ENCODE measurements at places on chromosomes 13 and 19. TPM values are rescaled to one million over a fixed set of nuclear protein-coding genes. Genes with fewer than 3 reads are reported as not detected.

DNA sequence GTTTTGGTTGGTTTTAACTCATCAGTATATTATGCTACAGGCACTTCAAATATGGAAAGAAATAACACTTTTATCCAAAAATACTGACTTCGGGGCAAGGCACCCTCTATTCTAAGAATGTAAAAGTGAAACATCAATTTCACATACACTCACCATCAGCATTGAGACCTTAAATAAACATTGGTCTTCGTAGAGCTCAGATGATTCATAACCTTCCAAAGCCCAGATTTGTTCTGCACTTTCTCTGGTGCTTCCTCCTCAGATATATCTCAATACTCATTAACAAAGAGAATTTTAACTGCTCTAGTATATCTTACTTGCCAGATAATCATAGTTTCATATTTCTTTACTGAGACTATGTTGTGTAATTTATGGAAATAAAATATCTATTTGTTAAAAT, 794.3 kb downstream of the LIG4 start:
- no peaks in the 10 kb centered on the region for H3K4me1 ChIP-seq
- no peak overlapping the region for H3K27ac ChIP-seq
- no peaks in the 10 kb centered on the region for H3K36me3 ChIP-seq
- no peak for DNase-seq

DNA sequence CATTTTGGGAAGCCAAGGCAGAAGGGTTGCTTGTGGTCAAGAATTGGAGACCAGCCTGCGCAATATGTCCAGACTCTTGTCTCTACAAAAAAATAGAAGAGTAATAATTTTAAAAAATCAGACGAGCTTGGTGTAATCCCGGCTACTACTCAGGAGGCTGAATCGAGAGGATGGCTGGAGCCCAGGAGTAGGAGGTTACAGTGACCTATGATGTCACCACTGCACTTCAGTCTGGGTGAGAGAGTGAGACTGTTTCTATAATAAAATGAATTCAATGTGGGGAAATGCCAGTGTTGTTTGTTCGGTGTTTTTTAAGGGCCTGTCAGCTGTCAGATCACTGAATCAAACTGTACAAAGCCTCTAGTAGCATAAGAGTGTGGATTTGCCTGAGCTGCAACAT, 1.2 kb upstream of the FBXL3 start:
- peaks cover 25% of the 10 kb centered on the region for H3K4me1 ChIP-seq
- H3K4me3 ChIP-seq = peak overlapping the region; percentile 94
- H3K27me3 ChIP-seq = no peaks in the 10 kb centered on the region
- no peak for DNase-seq

DNA sequence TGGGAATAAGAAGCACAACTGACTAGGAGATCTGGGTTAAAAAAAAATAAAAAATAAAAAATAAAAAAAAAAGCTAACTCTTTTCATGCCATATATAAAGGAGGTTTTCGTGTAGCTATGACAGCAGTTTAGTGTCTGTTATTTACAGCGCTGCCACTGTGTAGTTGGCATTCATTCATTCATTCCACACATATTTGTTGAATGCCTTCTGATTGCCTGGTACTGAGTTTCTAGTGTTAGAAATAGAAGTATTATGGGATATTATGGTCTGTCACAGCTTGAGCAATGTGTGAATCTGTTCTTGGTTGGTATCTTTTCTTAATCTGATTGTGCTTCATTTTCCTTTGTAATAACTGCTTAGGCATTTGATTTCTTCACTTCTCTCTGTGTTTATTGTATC, 237.4 kb downstream of the NBEA start:
- H3K36me3 ChIP-seq = peaks cover 16% of the 10 kb centered on the region
- DNase-seq = no peak
- no peak overlapping the region for H3K4me3 ChIP-seq
- no peak overlapping the region for H3K27ac ChIP-seq
- H3K4me1 ChIP-seq = peaks cover 4% of the 10 kb centered on the region

DNA sequence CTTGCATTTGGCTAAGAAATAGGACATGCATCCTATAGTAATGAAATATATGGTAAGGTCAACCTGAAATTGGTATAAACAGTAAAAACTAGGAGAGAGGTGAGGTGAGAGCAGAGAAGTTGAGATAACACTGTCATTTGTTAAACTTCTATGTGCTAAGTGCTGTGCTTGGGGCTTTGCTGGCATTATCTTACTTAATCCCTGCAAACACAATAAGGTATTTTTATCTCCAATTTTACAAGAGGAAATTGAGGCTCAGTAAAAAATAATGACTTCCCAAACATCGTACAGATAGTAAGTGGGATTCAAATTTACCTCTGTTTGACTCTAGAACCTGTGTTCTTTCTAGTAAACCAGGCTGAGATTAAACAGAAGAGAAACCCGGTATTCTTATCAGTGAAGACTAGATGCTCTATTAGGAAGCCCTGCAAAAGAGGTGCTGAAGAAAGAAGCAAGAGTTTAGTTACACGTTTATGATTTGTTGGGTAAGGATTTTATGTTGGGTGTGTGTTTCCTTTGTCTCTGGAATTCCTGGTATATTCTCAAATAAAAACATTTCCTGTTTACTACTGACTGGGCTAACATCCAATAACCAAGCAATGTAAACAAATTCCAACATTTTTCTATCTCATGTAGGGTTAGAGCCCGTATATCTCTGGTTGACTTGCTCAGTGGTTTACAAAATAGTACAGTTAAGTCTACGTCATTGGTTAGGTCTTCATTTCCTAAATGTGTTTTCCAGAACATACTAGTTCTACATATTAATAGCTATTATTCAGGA, 137.3 kb upstream of the FNDC3A start:
- no peak overlapping the region for H3K27ac ChIP-seq
- no peaks in the 10 kb centered on the region for H3K36me3 ChIP-seq
- DNase-seq = no peak
- no peaks in the 10 kb centered on the region for H3K4me1 ChIP-seq

- no peaks in the 10 kb centered on the region for H3K4me1 ChIP-seq
- H3K27ac ChIP-seq = no peak overlapping the region
- no peaks in the 10 kb centered on the region for H3K27me3 ChIP-seq
- H3K36me3 ChIP-seq = no peaks in the 10 kb centered on the region
Measured at GRCh38 chr13:56700324-56700723, 440.4 kb upstream of the PRR20A start.

DNA sequence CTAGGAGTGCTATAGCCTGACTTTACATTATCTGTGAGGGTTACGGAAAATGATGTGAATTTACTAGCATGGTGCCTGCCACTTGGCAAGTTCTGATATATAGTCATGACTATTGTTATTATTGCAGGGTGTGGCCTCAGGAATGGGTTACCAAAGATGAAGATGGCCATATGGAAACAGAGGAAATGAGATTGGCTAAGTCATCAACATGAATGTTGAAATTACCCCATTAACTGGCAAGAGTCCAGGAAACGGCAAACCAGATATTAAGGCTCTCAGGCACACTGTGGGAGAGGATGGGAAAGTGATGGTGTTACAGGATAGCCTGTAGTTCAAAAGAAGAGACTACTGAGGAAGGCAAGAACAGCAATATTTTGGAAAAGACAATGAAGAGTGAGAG, 183.3 kb downstream of the KCNRG start:
- H3K27me3 ChIP-seq = no peaks in the 10 kb centered on the region
- no peak overlapping the region for H3K4me3 ChIP-seq
- DNase-seq = no peak
- no peaks in the 10 kb centered on the region for H3K36me3 ChIP-seq

DNA sequence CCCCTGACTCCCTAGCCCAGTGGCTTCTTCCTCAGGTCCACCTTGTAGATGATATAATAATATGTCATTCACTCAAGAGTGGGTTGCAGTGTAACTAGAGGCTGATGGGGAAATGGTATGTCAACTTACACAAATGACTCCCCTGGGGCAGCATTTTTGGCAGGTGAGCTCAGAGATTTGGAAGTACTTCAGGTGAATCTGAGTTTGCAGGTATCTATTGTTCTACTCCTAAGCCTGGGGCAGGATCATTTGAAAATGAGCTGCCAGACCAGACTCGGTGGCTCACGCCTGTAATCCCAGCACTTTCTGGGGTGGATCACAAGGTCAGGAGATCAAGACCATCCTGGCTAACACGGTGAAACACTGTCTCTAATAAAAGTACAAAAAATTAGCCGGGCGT, 11.6 kb upstream of the CNMD start:
- no peaks in the 10 kb centered on the region for H3K36me3 ChIP-seq
- H3K27ac ChIP-seq = no peak overlapping the region
- H3K4me1 ChIP-seq = no peaks in the 10 kb centered on the region
- H3K4me3 ChIP-seq = no peak overlapping the region
- no peak for DNase-seq

- no peaks in the 10 kb centered on the region for H3K4me1 ChIP-seq
- DNase-seq = no peak
- H3K27ac ChIP-seq = no peak overlapping the region
- H3K4me3 ChIP-seq = no peak overlapping the region
- H3K27me3 ChIP-seq = no peaks in the 10 kb centered on the region
Measured at GRCh38 chr13:67192751-67193150, 37.4 kb downstream of the PCDH9 start.

- no peak overlapping the region for H3K27ac ChIP-seq
- peaks cover 10% of the 10 kb centered on the region for H3K36me3 ChIP-seq
- no peaks in the 10 kb centered on the region for H3K4me1 ChIP-seq
Measured at GRCh38 chr13:21486322-21486721, 27.2 kb upstream of the ZDHHC20 start.

DNA sequence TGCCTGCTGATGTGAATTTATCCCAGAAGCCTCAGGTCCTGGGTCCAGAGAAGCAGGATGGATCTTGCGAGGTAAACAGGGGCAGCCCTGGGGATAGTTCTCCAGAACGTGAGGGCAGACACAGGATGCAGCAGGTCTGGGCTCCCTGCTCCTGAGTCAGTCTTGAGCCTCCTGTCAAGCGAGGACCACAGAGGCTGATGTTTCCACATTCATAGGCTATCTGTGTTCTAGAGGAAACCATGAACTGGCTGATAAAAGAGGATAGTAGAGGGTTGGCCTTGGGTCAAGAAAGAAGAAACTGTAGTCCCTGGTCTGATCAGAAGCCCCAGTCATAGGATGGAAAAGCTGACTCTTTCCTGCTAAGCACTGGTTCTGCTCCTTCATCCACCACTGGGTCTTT, 2.2 kb downstream of the ZNF175 start:
- H3K4me1 ChIP-seq = peaks cover 11% of the 10 kb centered on the region
- DNase-seq = no peak
- H3K27me3 ChIP-seq = no peaks in the 10 kb centered on the region
- H3K27ac ChIP-seq = no peak overlapping the region

DNA sequence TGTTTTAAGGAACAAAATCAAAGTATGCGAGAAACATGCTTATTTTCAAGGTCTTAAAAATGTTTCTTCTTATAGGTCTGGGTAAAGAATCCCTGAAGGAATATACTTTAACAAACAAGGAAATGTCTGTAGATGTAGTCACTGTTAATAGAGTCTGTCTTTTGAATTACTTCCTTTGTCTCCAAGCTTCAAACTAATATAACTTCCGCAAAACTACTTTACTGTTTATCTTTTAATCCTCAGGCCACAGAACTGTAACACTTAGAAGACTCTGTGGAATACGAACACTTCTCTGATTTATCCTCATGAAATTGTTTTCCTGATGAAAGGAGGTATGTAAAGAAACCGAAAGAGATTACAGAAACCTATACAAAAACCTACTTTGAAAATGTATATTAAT, 316.0 kb downstream of the PCDH9 start:
- H3K27ac ChIP-seq = no peak overlapping the region
- no peak overlapping the region for H3K4me3 ChIP-seq
- no peaks in the 10 kb centered on the region for H3K27me3 ChIP-seq

GRCh38 chr13:30648522-30649012, 30.8 kb downstream of the USPL1 start:
- H3K4me1 ChIP-seq = peaks cover 16% of the 10 kb centered on the region
- H3K4me3 ChIP-seq = no peak overlapping the region
- no peak overlapping the region for H3K27ac ChIP-seq
- DNase-seq = no peak

DNA sequence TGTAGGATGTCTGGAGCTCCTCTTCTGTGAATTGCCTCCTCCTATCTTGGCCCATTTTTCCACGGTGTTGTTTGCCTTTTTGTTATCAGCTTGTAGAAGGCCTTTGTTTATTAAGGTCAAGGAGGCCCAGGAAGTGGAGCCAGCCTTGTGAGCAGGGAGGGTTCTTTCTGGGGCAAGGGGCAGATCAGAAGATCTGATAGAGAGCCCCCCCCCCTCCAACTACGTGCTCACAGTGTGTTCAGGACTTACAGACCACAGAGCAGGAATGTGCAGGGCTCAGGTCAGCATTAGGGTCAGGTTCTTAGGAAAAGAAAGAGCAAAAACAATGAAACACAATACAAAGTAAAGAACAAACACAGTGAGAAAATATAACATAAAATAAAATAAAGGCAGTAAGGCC, 59.4 kb downstream of the CCNE1 start:
- no peaks in the 10 kb centered on the region for H3K27me3 ChIP-seq
- no peaks in the 10 kb centered on the region for H3K36me3 ChIP-seq
- H3K27ac ChIP-seq = no peak overlapping the region
- peaks cover 13% of the 10 kb centered on the region for H3K4me1 ChIP-seq

DNA sequence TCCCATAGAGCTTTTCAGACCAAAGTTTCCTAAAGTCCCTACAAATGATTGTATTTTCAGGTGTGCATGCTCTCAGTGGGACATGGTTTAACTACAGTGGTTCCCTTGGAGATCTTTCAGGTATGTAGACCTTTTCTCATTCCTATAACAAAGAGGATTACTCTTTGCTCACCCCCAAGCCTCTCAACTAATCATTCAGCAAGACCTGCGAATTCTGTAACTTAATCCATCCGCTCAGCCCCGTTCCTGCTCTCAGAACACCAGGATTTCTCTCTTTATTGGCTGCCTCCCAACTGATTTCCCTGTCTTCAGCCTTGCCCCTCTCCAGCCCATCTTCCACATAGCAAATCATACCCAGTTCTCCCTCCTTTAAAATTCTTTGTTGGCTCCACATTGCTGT, 253.6 kb downstream of the MTUS2 start:
- no peak overlapping the region for H3K4me3 ChIP-seq
- no peak overlapping the region for H3K27ac ChIP-seq
- H3K4me1 ChIP-seq = no peaks in the 10 kb centered on the region

DNA sequence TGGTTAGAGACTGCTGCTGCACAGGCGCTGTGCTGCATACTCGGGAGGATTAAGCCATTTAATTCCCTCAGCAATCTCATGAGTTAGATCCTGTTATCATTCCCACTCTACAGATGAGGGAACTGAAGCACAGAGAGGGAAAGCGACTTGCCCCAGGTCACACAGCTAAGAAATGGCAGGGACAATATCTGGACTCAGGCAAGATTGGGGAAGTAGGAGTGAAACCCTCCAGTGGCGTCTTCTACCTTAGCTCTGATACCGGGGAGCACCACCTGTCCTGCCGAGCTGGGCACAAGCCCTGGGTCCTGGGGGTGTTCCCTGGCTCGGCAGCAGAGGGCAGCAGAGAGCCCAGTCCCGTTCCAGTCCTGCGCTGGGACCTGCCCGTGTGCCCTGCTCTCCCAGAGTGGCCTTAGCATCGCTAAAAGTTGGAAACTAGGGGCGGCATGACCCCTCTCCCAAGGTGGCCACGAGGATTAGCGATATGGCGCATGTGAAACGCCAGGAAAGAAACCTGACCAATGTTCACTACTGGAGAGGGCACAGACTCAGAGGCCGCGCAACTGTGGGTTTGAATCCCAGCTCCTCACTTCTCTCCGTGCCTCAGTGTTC, 20.5 kb downstream of the CYTH2 start:
- peaks cover 8% of the 10 kb centered on the region for H3K4me1 ChIP-seq
- H3K4me3 ChIP-seq = no peak overlapping the region
- no peaks in the 10 kb centered on the region for H3K36me3 ChIP-seq
- no peak overlapping the region for H3K27ac ChIP-seq
- no peaks in the 10 kb centered on the region for H3K27me3 ChIP-seq

The ANGPTL8 gene
- total RNA-seq = 0.48 TPM

The NOVA2 gene
- 2.4 TPM for total RNA-seq

The LRG1 gene
- total RNA-seq = 0.53 TPM
